NCI-H2081 treated with DMSO at 0.1 percent for 48 hours (cell line): ENCODE measurements at places on chromosomes 7 and 10.

GRCh38 chr10:124740369-124741280 is 3.6 kb downstream of the FAM53B start:
- no peak for DNase-seq

- DNase-seq: no peak
Measured at GRCh38 chr7:23956772-23957576, 247.0 kb downstream of the STK31 start.

DNA sequence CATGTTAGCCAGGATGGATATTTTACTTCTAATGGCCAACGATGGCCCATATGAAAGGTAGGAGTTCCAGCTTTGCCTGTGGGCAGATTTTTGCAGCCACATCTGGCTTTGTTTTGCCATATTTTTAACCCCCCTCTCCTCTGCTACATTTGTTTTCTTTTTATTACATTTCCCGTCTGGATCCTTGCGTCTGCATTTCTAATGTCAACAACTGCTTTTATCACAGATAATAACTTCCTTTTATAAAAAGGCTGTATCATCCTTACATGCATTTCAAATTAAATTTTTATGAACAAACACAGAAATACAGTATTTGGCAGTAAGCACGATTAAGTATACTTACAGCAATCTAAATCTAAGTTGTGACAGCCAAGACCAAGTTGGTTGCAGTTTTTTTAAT is 156.0 kb downstream of the BAMBI start:
- DNase-seq: no peak

GRCh38 chr10:105650306-105650705 is 1009.2 kb downstream of the SORCS3 start:
- DNase-seq: no peak

DNA sequence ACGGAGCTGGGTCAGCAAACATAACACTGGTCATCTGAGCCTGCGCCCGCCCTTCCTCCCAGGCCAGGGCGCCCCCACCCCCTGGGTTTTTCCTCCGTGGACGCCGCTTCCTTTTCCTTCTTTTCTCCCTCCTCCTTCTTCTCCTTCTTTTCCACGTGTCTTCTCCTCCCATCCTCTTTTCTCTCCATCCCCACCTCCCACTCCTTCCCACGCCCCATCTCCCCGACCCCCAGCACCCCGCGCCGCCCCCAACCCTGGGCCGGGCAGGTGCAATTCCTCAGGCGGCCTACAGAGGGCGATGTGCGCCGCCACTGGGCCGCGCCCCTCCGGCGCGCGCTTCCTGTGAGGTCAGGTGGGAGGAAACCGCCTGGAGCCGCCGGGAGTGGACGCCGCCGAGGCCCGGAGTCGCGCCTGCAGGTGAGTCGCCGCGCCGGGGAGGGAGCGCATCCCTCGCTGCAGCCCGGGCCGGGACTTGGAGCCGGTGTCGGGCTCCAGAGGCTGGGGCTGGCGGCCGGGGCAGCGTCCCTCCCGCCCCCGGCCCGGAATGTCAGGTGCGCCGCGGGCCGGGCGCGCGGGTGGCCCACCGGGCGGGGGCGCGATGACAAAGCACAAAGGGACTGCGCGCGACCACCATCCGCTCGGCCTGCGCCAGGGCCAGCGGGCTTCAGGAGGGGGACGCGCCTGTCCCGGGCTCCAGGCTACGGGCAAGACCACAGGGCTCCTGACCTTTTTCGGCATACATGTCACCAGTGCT is at the start of gene FAM241B:
TSS of gene FAM241B (plus strand) at position 351 of the 754 bp plus-strand sequence. CDS start 1,497 bp downstream, outside the sequence.
- no peak for DNase-seq
